ACHN (cell line): ENCODE measurements at places on chromosomes 4 and X.

GRCh38 chrX:43657671-43658070 lies 1.6 kb downstream of the MAOA start:
- no peak for DNase-seq

GRCh38 chr4:37767546-37767945 lies 58.9 kb upstream of the PGM2 start:
- no peak for DNase-seq

- no peak for DNase-seq
These were observed 23.4 kb downstream of the USP9X start for GRCh38 chrX:41108463-41109205.

GRCh38 chr4:121112530-121112929 lies 40.2 kb upstream of the NDNF start:
- DNase-seq, result peak; percentile 1

- DNase-seq, result no peak
These were observed 449.1 kb downstream of the FAM133A start for GRCh38 chrX:94123062-94123461.

DNA sequence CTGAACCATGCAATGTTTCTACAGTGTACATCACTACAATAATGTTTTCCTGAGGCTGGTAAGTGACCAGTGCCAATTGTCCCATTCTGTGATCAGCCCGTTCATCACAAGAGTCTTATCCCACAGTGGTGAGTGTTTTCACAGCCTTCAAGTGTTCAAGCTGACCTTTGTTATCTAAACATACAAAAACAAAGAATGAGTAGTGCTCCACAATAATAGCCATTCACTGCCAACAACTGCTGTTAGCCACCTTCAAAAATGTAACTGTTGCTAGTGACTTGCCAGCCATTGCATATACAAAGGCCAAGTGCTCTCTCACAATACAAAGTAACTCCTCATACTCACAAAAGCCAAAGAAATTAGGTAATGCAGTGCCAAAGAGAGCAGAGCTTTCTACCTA lies 1084.1 kb downstream of the FAM133A start:
- no peak for DNase-seq

GRCh38 chrX:649166-649565 lies 18.6 kb downstream of the SHOX start:
- DNase-seq, result no peak

GRCh38 chrX:16436348-16437188 lies 213.4 kb upstream of the S100G start:
- DNase-seq, result peak; percentile 64

DNA sequence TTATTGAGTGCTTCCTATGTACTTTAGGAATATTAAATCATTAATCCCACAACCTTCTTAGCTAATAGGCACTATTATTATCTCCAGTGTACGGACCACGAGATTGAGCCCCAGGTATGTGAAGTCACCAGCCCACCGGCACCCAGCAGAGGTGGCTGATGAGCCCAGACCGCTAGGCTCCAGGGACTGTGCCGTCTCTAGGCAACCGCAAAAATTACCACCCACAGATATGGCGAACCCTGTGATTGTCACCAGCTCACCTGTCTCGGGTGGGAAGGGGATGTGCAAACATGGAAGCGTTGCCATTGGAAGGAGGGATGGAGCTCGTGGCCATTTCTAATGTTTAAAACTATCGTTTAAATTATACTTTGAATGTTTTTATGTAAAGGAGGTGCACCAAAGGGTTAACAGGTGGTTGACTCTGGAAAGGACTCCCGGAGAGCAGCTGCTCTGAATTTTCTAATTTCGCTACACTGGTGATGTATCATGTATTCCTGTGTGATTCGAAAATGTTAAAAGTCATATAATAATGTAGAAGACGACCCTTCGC lies 21.0 kb upstream of the JAKMIP1 start:
- no peak for DNase-seq

DNA sequence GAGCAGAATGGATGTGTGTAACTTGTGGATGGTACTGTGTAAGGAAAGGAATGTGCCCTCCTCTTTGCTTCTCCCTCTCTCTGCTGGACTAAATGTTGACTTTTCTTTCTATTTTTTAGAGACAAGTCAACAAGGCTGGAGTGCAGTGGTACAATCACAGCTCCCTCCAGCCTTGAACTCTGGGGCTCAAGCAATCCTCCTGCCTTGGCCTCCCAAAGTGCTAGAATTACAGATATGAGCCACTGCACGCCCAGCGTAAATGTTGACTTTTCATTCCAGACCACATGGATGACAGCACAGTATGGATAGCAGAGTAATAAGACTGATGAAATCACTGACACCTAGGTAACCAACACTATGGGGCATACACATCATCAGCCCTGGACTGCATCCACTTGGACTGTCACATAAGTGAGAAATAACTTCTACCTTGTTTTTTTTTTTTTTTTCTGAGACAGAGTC lies 5.1 kb upstream of the RPS3A start:
- DNase-seq, result no peak

DNA sequence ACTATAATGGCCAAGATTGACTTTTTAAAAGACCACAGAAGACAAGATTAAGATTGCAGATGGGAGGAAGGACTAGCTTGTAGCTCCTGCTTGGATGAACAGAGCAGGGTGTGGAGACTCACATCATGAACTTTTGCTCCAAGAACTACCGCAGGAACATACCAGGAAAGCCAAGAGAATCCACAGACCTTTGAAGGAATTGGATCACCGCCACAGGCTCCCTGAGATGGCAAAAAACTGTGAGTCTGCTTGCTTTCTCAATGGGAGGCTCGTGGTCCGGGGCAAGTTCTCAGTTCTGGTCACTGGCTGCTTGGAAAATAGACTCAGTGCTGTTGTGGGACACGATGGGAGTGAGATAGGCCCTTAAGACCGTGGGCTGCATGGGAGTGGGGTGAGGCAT lies 276.6 kb downstream of the CCSER1 start:
- DNase-seq, result no peak

DNA sequence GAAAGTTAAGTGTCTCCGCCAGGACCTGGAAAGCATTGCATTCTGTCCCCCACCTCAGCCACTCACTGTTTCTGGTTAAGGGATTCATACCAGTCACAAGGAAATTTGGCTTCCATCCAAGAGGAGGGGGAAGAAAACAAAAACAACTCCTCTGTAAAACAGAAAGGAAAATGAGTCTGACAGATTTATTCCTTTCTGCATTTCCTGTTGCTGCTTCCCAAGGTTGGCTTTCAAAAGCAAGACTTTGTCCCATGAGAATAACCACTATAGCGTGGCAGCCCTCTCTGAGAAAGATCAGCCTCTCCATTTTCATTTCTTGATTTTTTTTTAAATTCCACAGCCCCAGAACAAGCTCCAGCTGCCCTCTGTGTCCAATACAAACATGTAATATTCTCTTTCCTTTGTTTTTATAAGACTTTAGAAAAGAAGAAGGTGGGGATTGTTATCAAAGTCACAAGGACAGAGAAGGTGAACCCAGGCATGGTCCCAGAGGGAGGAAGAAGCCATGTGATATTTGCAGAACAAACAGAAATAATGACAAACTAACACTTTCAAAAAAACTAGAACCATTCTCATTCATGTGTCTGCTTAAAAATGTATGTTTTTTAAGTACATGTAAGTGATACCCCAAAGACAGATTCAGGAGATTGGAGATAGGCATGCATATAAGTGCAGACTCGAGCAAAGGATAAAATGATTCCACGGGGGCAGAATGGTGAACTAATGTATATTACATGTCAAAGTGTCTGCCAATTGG lies 90.7 kb upstream of the DCLK2 start:
- no peak for DNase-seq

DNA sequence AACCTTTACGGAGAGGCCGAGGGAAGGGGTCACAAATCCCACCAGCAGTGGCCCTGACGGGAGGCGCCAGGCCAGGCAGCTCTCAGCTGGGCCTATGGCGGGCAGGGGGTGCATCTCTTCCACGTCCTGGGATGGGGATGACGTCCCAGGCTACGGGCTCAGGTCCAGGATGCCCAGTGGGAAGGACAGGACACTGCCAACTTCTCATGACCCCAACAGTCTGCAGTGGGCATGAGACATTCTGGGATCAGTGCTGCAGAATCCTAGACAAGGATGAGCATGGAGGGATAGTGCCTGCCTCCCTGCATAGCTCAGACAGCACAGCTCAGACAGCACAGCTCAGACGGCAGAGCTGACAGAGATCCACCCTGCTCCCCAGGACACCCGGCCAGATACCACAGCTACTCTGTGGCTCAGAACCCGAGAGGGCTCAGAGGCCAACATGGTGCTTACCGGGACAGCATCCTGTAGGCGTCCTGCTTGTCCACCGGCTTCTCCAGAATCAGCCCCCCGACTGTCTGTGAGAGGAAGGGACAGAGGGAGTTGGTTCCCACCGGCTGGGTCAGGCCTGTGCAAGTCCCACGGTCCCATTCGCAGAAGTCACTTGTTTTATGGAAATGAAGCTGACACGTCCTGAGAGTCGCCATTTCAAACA lies 17.3 kb downstream of the ASMTL start:
- no peak for DNase-seq

DNA sequence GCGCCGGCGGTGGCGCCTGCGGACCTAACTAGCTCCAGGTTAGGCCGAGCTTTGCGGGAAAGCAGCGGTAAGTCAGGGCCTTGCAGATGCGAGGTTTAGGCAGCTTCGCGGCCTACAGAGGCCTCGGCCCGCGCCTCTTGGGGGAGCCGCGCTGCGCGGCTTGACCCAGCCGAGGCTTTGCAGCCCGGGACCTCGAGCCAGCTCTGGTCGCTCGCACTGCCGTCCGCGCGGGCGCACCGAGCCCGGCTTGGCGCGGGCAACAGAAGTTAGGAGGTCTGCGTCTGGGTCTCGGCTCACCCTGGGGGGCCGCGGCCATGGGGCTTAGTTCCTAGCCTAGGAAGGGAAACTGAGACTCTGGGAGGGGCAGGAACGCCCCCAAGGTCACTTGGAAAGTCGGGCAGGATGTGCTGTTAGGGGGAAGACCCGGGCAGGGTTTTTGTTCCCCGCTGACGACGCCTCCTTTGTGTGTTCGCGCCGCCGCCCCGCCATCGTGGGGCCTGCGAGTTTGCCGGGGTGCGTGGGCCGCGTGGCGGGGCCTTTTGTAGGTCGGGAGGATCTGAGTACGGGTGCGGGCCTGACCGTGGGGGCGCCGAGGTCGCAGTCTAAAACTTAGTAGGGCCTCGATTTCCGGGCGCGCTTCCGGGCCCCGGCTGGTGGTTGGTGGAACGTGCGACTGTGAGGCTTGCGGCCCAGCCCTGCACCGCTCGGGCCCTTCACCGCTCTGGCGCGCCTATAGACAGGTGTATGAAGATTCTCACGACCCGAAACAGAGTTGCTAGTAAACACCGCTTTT lies 482 bp downstream of the RNF4 start:
- peak; percentile 48 for DNase-seq

GRCh38 chr4:130110770-130111169 lies 1014.8 kb downstream of the C4orf33 start:
- DNase-seq, result no peak

DNA sequence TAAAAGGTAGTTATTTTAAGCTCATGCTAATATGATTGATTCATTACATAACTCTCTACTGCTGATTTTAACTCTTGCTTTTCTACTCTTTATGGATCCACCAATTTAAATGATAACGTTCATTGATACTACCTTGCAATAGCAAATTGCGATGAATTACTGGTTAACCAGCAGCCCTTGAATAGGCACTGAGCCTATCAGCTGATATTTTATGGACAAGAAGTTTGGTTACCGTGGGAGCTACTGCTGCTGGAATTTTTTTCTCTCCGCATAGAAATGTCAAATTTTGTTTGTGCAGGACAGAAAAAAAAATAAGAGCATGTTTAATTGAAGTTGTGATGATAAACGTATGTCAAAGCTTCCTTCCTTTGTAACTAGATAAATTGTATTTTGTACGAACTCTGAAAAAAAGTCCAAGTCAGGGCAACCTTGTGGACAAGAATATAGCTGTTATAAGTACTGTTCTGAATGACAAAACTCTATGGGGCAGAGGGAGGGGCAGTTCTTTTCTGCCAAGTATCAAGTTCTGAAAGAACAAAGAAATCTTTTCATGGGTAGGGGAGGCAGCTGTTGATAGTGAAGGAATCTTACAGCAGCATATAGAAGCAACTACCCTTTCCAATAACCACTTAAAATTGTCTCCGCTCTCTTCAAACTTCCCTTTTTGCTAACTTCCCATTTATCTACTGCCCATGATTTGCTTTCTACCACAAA lies 434.9 kb upstream of the PABPC4L start:
- DNase-seq, result no peak

DNA sequence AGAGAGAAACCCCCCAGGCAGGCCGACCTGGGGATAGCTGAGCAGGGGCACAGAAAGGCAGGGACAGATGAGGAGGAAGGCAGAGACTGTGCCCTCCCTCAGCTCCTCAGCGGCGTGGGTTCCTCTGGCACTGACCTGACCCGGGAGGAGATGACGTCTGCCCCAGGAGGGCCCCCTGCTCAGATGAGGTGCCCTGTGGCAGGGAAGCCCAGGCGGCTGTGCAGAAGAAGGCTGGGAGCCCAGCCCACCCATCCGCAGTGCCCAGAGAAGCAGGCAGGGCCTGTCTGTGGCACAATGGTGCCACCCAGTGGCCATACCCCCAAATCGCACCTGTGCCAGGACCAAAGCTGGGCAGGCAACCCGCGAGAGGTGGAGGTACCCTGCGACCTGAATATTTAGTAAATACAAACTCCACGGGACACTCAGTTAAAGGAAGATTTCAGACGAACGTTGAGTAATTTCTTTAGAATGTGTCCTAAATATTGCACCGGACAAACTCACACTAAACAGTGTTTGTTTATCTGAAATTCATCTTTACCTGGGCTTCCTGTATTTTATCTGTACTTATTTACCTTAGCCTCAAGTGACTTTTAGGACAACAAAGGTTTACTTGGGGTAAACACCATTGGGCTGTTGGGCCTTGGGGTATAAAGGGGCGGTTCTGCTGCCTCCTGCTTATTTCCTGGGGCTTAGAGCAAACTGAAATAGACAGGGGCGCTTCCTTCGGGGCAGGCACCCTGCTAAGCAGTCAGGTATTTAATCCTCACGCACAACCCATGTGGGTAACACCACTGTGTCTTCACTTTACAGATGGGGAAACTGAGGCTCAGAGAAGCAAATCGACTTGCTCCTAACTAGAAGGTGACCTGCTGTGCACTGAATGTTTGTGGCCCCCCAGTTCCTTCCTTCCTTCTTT lies 46.5 kb upstream of the HMX1 start:
- peak; percentile 43 for DNase-seq

DNA sequence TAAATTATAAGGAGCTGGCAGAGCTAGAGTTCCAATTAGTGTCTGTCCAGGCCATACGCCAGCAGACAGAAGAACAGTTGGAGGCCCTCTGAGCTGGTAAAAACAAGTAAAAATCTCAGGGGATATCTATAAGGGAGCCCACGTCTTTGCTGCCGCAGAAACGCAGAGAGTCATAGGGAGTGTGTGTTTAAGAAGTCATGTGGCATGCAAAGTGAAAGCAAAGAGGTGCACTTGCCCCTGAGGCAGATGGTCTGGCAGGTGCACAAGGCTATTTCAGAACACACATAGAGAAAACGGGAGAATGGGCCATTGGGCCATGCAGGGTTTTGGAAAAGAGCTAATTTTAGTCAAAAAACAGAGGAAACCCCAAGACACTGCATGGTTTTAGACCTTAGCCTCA lies 92.7 kb downstream of the NAP1L3 start:
- DNase-seq, result no peak

GRCh38 chr4:152679414-152680281 lies at the start of gene TMEM154:
TMEM154 (minus strand) TSS chr4:152679997; CDS start chr4:152679933, 64 bp downstream.
- peak; percentile 77 for DNase-seq

- no peak for DNase-seq
These were observed 32.8 kb downstream of the GATB start for GRCh38 chr4:151728006-151728405.

- no peak for DNase-seq
These were observed 582.2 kb downstream of the CENPC start for GRCh38 chr4:66963084-66963483.

- peak; percentile 72 for DNase-seq
These were observed 92.0 kb upstream of the TNIP3 start for GRCh38 chr4:121255986-121256750.

GRCh38 chr4:15920723-15921591 lies 17.6 kb downstream of the FGFBP1 start:
- peak; percentile 93 for DNase-seq
